Activated CD4-positive, alpha-beta T cell treated with anti-CD3 and anti-CD28 coated beads, Interleukin-2, Interleukin-6, amounts not matched to agents 100 ng/mL and 50 ng/mL, durations not matched to agents 16 hours and 8 hours (primary cell): ENCODE measurements at places on chromosomes 3 and 15.
A peak's percentile ranks its signal among the peaks of the same experiment; 100 is the strongest.

DNA sequence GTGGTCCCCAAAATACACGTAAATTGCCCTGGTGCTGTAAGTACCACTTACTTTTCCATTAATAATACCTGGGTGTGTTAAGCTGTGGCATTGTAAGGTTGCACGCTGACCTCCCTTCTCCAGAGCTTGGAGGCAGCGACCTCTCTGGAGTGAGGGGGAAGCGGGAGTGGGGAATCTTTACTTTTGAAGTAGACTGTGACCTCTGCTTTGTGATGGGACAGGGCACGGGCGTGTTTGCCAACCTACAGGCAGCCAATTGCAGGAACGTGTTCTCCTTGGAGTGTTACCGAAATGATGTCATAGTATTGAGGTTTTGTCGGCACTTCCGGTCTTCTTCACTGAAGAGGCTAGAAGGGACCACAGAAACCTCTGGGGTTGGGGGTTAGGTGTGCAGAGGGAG, 227.3 kb upstream of the C2CD4B start:
- peak; percentile 49 for DNase-seq

GRCh38 chr3:8482960-8483665, 18.5 kb upstream of the LMCD1 start:
- DNase-seq, result no peak

GRCh38 chr3:112302150-112302830, 8.3 kb upstream of the SLC9C1 start:
- DNase-seq, result no peak

DNA sequence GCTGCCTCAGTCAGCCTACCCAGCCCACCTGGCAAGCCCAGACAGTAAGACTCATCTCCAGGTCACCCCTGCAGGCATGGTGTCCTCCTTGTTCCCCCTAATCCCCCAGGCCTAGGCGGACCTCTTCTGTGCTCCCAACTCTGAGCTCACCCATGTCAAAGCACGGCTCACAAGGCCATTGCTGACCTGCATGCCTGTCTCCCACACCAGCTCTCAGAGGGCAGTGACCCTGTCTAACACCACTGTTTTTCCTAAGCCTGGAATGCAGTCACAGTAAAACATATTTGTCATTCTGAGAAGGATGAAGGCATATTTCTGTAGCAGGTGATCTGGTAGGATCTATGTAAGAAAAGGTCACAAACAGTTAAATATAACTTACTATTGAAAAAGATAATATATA, 110.3 kb upstream of the HACD2 start:
- DNase-seq, result no peak

GRCh38 chr3:45580112-45580765, 14.3 kb upstream of the LIMD1 start:
- no peak for DNase-seq

DNA sequence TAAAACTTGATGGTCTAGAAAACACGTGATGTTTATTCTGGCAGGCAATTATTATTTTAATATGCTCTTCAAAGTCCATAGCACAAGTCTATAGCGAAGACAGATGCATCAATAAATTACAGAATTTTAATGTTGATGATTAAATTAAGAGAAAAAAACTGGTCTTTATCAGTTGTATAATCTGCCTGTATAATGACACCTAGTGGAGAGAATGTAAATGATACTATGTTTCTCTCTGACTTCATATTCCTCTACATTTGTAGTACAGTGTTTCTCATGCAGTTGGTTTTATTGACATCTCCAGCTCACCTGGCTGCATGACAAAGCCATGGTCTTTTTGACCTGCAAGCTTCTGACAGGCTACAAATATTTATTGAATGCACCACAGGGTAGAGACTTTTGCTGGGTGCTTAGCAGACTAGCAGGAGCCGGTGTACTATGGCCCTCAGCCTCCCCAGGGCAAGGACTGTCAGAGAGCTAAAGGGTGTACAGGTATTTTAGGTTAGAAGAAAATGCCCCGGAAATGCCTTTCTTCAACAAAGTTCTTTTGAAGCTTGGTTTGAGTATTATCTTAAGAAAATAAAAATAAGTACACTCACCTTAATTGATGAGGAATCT, 289.9 kb downstream of the GAP43 start:
- no peak for DNase-seq

- no peak for DNase-seq
Measured at GRCh38 chr3:141929341-141929995, 53.0 kb downstream of the ATP1B3 start.

DNA sequence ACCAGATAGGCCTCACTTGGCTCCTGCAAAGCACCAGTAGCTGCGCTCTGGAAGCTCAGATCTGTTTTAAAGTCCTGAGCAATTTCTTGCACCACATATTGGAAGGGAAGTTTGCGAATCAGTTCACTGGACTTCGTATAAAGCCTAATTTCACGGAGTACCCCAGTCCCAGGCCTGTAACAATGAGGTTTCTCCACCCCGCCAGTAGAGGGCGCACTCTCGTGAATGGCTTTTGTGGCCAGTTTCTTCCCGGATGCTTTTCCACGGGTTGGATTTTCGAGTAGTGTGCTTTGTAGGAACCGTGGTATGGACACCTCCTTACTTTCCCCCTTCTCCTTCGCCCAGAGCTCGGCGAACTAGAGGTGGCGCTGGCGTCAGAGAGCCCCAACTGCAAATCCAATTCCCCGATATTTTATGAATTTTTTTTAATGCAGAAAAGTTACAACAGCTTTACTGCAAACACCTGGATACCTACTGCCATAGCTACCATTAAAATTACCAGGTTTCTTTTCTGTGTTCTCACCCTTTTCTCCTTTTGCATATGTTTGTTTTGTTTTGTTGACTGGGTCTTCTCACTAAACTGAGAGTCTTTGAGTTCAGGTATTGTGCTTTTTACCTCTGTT, 13.3 kb downstream of the RARB start:
- DNase-seq, result peak; percentile 23

- peak; percentile 14 for DNase-seq
Measured at GRCh38 chr15:61871926-61872522, 188.2 kb downstream of the VPS13C start.

DNA sequence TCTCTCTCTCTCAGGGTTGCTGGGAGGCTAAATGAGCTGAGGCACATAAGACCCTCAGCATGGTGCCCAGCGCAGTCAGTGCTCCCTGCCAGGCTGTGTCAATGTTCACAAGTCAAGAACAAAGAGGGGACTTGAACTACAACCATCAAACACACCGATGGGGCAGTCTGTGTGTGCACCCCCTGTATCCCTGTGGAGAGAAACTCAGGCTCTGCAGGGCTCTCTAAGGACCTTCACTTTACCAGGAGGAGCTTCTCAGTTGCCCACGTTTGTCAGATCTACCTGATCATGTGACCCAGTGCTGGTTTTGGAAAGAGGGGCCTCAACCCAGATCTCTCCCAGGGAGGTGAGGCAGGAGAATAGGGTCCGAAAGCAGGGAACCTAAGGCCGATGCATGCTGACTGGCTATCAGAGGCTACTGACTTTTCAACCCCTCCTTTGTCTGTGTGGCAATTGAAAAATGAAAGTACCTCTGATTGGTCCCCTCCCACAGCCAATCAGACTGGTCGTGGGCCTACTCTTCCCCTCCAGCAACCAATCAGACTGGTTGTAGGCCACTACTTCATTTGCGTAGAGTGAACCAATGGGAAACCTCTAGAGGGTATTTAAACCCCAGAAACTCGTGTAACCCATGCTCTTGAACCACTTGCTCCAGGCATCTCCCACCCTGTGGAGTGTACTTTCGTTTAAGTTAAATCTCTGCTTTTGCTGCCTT, 34.0 kb downstream of the RHCG start:
- peak; percentile 12 for DNase-seq

DNA sequence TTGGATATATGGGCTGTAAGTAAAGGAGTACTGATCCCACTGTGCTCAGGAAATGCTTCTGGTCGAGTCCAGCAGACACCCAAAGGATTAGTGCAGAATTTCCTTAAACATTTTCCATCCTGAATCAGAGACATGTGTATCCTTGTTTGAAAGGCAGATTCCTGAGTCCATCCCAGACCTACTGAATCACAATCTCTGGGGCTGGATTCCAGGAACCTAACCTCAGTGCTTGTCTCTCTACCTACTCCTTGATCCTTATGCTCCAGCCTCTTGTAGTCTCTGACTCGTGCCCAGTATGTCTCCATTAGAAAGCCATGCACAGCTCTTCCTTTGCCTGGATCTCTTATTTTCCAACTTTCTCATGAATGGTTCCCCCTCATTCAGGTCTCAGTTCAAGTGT, 585.8 kb downstream of the NLGN1 start:
- DNase-seq, result no peak

DNA sequence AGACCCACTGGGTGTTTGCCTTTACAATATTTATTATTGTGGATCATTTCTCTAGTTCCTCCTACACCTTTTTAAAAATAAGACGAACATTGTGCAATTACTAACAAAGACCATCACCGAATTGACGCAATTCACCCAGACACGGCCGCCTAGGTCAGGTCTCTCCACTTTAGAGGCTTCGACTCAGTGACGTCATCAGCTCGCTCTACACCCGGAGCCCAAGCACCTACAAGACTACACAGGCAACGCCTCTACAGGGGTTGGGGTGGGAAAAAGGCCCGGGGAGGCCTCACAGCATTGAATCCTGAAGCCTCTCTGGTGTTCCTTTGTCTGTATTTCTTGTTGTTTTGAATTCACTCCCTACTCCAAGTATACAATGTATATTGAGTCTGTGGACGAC, 16.6 kb downstream of the ZIC4 start:
- no peak for DNase-seq

- no peak for DNase-seq
Measured at GRCh38 chr3:132404276-132404675, 13.0 kb upstream of the DNAJC13 start.

DNA sequence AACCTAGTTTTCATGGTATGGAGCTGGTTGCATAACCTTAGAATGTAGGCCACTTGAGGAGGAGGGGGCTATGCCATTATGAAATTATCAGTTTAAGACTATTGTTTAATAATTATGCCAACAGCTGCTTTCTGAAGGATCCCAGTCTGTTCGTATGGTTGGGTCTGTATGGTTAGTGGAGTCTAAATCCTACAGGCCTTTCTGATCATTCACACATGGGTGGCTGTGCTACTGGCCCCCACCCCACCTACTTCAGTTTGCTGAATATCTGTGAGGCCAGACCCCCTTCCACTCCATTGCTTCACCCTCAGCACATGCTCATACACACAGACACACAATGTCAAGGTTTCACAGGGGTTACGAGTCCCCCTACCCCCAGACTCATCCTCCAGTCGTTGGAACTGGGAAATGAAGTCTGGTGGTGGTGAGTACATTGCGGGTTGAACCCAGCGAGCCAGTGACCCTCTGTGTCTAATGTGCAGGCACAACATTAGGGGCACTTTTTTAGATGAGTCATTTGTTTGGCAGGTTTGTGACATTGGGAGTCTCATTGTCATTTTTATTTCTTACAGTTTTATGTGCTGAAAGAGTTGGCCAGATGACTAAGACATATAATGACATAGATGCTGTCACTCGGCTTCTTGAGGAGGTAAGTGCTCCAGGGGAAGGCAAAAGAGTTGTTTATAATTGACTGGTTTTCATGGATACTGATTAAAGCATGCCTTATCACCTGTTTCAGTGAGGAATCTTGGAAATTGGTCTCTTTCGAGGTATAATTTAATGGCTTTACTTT, 85.3 kb downstream of the TRAK1 start:
- DNase-seq, result no peak

DNA sequence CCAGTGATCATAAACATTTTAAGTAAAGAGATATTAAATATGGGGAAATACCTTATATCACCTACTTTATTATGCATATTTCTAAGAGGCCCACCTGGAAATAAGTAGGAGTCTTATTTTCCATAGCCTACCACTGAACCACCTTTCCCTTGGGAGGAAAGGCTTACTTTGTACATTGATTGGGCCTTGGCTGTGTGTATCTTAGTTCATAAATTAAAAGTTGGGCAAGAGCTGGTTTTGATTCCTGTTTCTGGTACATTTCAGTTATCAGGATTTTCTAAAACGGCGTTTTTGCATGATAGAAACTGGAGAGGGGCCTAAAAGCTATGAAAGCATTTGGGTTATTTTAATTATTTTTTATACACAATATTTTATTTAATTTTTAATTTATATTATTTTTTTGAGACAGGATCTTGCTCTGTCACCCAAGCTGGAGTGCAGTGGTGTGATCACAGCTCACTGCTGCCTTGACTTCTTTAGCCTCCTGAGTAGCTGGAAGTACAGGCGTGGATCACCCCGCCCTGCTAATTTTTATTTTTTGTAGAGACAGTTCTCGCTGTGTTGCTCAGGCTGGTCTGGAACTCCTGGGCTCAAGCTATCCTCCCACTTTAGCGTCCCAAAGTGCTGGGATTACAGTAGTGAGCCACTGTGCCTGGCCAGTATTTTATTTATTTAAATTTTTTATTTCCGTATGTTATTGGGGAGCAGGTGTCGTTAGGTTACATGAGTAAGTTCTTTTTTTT, 2.6 kb downstream of the GMPS start:
- no peak for DNase-seq

DNA sequence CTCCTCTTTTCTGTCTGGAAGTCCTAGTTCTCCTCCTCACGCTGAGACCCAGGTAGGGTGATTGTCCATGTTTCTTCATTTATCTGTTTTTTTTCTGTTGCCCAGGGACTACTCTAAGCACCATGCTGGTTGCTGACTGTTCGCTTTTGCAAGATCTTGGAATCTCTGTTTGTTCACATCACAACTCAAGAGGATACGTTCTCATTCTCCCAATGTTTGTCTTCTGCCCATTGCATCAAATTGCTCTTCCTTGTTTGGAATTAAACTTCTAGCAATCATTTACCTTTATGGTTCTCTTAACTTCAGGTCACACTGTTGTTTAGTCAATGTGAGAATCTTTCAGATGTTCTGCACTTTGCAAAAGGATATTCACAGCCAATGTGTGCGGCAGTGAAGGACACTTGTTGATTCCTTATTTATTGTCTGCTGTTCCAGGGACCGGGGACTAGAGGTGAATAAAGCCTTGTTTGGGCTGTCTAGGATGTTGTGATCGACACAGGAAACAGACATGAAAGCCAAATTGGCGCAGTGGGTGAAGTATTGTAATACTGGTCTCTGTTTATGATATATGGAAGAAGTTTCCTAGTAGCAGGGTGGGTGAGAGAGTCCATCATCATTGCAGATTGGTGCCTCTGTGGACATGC, 24.5 kb downstream of the LPP start:
- DNase-seq, result no peak

GRCh38 chr3:60591267-60591666, 660.0 kb downstream of the FHIT start:
- no peak for DNase-seq

- no peak for DNase-seq
Measured at GRCh38 chr3:141083226-141083625, 32.1 kb downstream of the SPSB4 start.

GRCh38 chr3:143831208-143831607, 17.1 kb downstream of the SLC9A9 start:
- DNase-seq, result peak; percentile 69

GRCh38 chr15:46442184-46442583, 807.4 kb downstream of the SQOR start:
- DNase-seq, result no peak

GRCh38 chr3:170441412-170441811, 22.7 kb downstream of the CLDN11 start:
- DNase-seq, result no peak

DNA sequence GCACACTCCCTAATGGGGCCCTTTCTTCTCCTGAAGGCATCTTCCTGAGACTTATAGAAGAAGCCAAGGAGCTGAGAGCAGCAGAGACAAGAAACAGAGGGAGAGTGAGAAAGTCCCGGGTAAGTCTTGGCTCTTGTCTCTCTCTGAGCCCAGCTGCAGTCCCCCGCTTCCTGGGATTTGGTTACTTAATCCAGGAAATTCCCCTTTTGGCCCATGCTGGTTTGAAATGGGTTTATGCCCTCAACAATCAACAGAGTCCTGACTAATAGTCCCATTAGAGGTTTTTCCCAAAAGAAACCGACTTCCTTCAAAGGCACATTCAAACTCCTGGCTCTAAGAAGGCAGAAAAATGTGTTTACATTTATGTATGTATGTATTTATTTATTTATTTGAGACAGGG, 22.0 kb downstream of the TMEM158 start:
- no peak for DNase-seq
